ENCODE measurements at places on chromosomes 3 and 15.

DNA sequence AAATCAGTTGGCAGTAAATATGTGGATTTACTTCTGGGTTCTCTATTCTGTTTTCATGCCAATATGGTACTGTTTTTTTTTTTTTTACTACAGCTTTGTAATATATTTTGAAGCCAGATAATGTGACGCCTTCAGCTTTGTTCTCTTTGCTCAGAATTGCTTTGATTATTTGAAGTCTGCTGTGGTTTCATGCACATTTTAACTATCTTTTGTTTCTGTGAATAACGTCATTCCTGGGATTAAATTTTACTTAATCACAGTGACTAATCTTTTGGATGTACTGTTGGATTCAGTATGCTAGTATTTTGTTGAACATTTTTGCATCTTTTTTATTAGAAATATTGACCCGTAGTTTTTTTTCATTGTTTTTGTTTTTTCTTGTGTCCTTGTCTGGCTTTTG lies 576.5 kb downstream of the ZNF385D start:
- no peak for DNase-seq

DNA sequence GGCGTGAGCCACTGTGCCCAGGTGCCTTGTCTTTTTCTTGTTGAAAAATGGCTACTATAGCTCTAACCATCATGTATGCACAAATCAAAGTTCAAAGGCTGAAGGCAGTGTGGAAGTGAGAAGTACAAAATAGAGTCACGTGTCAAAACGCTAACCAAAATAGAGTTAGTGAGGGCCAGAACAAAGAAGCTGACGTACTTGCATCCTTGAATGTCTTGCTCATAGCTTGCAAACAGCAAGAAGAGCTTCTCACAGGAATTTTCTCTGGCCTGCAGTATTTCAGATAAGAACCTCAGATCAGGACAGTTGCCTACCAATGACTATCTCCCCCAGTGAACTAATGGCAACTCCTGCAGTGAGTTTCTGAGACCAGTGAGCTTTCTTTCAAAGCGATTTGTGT lies 713.5 kb downstream of the GRM7 start:
- no peak for DNase-seq

DNA sequence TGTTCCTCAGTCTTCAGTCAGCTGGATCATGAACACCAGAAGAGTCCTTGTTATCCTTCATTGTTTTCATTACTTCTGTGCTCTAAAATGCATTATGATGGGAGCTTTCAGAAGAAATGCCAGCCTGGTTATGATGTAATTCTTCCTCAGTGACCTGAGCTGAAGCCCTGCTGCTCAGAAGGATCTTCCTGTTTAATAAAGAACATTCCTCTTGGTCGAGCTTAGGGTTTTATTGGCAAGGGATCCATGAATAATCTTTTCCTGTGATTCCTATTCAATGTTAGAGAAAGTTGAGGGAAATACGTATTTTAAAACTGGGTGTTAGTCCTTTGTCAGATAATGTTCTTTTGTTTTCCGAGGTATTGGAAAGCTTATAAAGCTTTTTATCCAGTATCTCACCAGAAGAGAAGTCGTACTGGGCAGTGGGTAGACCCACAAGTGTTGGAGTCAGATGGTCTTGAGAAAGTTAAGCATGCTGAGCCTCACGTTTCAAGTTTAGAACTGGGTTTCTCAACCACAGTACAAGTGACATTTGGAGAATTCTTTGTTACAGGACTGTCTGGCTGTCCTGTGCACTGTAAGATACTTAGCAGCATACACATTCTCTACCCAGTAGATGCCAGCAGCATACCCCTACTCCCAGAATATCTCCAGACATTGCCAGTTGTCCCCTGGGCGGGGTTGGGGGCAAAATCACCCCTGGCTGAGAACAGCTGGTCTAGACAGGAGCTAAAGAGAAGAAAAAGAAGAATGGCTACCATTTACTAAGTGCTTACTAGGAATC lies 212.3 kb upstream of the BHLHE40 start:
- DNase-seq: no peak

DNA sequence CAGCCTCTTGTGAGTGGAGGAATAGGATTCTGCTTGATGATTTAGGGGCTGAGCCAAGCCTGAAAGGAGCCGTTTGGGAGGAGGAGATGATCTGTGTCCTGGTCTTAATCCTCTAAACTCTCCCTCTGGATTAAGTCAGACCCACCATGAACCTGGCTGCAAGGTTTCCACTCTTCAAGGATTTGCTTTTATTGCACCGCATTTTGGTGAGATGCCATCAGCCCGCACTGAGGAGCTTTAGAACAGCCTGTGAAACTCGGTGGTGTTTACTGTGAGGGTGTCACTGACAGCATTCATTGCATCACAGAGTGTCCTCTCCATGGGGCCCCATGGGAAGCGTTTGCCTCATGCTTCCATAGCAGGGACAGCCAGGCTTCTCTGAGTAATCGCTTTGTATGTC lies 59.2 kb downstream of the EPHB1 start:
- no peak for DNase-seq

DNA sequence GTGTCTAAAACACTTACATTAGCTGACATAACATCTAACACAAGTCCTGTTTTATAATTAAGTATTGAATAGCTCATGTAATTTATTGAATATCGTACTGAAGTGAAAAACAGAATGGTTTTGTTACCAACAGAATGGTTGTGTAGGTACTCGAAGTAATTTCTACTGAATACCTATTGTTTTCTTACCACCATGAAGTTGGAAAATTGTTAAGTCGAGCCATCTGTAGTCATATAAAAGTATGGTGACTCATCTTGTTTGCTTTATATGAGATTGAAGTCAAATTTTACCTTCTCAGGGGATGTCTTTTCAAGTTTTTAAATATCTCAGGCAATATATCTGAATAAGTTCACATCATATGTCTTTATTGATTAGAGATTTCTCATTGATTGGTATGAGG lies 37.6 kb downstream of the PIAS1 start:
- DNase-seq: no peak

DNA sequence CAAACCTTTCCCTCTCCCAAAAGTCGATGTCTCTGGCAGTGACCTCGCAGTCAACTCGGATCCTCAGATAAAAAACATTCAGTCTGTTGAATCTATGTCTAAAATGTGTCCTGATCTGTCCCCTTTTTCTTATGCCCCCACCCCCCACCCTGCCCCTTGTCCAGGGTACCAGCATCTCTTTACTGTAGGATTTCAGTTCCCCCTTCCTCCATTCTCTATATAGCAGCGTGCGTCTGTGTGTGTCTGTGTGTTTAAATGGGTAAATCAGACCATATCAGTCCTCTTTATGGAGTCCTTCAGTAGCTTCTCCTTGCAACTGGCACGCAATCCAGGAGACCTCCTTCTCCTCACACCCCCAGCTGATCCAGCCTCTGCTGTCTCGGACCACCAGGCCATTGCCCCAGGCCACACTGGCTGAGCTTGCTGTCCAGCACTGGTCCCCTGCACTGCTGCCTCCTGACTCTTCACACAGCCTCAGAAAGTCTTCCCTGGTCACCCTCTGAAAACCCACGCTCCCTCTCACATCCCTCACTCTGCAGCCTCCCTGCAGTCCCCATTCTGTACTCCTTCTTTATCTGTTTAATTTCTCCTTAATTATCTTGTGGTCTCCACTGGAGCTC lies 1.5 kb downstream of the LRRK1 start:
- DNase-seq: no peak

DNA sequence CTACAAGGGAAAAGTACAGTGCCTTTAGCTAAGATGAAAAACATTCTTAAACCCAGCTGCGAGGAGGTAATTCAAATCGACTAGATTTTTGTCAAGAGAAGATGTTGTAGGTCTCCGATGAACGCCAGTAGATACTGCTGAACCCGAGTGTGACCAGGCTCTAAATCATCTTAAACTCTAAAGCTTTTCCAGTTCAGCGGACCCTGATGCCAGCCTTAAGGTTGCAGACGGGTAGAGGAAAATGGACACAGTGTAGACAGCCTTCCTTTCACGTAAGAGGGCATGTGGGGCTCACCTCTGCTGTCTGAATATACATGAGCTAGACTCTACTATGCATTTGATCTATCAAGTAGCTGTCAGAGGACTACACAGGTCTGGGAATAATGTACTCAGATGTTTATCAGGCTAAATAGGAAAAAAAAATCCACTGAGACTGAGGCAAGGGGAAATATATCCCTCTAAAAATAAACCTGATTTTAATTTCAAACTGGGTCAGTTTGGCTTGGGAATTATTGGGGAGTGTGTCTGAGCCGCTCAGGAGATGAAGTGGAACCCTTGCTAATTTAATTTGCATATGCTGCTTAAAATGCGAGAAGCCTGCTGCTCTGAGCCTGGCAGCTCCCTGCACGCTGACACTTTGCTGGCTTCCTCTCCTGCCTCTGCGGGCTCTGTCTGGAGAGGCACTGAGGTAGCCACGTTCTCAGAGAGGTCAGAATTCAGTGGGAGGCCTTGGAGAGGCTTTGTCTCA lies 151.9 kb downstream of the CADPS start:
- no peak for DNase-seq

- DNase-seq: no peak
Measured at GRCh38 chr3:4528819-4529600, 35.9 kb downstream of the ITPR1 start.

GRCh38 chr3:66609660-66610561 lies 109.1 kb upstream of the LRIG1 start:
- DNase-seq: no peak

DNA sequence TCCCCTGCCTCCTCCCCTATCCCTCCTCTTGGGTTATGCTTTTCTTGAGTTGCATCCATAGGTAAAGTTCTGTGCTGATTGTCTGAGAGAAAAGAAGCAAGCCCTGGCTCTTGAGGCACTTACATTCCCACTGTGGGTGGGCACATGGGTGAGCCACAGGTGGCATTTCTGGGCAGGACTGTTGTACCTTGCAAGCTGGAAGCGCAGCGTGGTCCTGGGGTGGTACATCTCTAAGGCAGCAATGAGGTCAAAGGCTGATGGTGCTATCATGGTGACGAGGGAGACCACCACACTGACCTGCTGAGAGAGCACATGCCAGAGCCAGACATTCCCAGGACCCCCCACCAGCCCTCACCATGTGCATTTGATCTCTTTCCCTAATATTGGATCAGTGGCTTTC lies 24.7 kb downstream of the TMC3 start:
- no peak for DNase-seq

DNA sequence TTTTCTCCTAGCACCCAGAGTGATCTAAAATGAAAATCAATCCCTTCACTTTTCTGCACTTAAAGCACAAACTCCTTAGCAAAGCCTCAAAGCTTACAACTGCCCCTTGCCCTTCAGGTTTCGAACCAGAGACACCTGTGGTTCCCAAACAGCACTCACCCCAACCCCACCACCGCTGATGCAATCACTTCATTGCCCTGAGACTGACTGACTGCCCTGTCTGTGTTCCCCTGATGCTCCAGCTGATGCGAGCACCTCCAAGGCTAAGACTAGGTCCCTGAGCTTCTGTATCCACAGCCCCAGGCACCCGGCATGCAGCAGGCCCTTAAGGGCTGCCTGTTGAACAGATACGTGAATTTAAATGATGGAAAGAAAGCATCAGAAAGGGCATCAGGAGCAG lies 127.3 kb downstream of the ZNF621 start:
- no peak for DNase-seq

GRCh38 chr3:61223451-61223850 lies 27.8 kb downstream of the FHIT start:
- DNase-seq: no peak

DNA sequence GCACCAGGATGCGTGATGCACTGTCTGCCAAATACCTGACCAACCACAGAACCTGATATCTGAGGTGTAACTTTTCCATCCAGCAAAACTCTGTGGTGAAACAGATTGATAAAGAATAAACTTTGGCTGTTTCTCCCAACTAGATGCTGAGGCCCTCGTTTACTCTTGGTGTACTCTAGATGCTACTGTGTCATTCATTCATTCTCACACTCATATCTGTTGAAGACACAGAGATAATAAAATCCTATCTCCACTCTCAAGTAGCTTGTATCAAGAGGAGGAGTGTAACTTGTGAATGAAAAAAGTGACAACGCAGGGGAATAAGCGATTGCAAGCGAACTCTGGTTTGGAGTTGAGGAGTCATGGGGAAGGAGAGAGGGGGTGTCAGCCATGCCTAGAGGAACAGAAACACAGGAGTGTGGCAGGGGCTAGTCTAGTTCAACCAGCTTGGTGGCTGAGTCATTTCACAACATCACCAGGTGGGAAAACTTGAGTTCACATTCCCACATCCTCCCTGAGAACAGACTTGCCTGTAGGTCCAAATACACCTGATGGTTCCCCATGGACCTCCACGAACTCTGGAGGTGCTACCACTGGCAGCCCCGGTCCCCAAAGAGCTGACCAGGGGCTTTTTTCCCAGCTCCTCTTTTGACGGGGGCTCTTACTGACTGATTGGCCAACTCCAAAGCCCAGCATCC lies 73.3 kb upstream of the SNRK start:
- no peak for DNase-seq

DNA sequence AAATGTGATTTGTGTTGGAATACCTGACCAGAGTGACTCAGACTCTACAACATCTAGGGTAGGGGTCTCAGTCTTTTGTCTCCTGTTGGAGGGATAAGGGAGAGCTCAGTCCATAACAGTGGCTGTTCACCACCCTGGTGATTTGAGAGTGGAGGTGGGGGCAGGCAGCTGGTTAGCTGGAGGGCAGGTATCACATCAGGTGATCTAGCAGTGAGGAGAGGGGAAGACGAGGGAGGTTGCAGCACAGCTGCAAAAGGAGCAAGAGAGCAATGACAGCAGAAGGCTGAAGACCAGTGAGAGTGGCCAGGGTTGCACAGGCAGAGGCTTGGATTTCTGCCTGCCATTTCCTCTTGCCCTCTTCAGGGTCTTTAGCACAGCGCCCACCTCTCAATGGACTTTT lies 38.4 kb downstream of the PLCL2 start:
- DNase-seq: no peak

Data from LNCaP clone FGC (cell line).